Stimulated activated CD4-positive, alpha-beta T cell treated with anti-CD3 and anti-CD28 coated beads, Interleukin-12 subunit alpha, Interleukin-12 subunit beta, amount 100 ng/mL, for 24 hours (primary cell): ENCODE measurements at places on chromosomes 5 and 9.

- DNase-seq: no peak
Observed at GRCh38 chr5:149679876-149680809, 50.0 kb upstream of the PPARGC1B start.

- DNase-seq: no peak
Observed at GRCh38 chr5:83644301-83644700, 76.4 kb downstream of the HAPLN1 start.

DNA sequence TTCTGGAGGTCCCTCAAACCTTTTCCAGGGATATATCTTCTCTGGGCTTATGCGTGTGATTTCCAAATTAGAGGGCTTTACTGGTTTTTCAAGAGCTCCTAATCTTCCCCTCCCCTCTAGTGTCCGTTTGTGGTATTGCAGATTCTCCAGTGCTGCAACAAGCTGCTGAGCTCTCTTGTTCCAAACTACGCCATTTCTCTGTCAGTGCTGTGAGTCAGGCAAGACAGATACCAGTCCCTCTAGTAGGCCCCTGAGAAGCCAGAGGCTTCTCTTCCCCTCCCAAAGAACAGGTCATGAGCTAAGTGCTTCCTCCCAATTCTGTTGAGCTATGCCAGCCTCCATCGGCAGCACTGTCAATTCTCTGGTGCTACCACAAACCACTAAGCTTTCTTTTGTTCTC lies 149.5 kb downstream of the FANCC start:
- peak; percentile 56 for DNase-seq

DNA sequence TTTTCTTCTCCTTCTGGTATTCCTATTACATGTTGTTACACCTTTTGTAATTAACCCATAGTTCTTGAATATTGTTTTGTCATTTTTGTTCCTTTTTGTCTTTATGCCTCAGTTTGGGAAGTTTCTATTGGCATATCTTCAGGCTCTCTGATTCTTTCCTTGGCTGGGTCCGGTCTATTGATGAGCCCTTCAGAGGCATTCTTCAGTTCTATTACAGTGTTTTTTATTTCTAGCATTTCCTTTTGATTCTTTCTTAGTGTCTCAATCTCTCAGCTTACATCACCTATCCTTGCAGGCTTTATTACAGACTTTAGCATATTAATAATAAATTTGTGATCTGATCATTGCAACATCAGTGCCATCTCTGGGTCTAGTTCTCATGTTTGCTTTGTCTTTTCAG lies 33.8 kb downstream of the PHF2 start:
- no peak for DNase-seq

GRCh38 chr9:77864211-77864889 lies 167.3 kb downstream of the GNAQ start:
- DNase-seq: no peak

GRCh38 chr5:173062141-173062540 lies 6.0 kb downstream of the CREBRF start:
- DNase-seq: no peak

DNA sequence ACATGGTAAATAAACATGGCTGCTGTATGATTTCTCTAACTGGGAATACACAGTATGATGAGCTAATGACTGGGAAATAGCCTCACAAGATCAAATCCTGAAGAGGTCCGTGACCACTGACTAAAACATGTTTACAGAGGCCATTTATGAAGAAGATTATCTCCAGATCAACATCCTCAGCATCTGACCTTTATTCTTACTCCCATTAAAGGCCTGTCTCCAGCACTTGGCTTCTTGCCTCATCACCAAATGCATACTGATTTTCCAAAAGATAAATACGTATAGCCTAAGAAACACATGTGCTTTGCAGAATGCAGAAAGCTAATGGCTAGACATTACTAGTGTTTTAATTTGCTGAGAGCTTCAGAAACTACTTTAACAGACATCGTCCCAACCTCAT lies 108.0 kb upstream of the TSLP start:
- DNase-seq: no peak

- no peak for DNase-seq
Observed at GRCh38 chr9:12875191-12875590, 100.4 kb downstream of the LURAP1L start.

DNA sequence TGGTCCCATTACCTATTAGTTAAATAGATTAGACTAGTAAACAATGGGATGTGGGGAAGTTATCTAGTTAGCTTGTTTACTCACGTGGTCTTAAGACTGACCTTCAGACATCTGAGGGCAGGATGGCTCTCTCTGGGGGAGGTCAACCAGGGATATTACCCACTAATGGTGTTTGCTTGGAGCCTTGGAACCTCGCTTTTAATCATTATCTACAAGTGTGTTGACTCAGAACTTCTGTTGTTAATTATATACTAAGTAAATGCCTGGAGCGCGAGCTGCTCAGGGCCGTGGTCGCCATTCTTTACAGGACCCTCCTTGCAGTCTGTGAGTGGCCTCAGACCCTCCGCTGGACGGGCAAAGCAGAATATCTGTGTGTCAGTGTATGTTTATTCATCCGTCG lies 48.5 kb upstream of the ZNF354A start:
- no peak for DNase-seq

- DNase-seq: no peak
Observed at GRCh38 chr9:81361296-81361695, 328.1 kb downstream of the TLE1 start.

DNA sequence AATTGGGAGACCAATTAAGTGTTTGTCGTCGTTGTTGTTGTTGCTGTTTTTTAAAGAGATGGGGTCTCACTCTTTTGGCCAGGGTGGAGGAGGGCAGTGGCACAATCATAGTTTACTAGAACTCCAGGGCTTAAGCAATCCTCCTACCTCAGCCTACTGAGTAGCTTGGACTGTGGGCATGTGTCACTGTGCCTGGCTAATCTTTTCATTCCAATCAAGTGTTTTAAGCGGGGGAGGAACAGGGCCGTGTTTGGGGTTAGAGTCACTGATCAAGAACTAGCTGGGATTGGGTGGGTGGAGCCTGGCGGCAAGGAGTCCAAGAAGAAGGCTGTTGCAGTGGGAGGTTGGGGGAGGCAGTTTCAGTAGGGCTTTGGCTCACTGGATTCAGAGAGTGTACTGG lies 13.8 kb downstream of the SNX30 start:
- DNase-seq: no peak

DNA sequence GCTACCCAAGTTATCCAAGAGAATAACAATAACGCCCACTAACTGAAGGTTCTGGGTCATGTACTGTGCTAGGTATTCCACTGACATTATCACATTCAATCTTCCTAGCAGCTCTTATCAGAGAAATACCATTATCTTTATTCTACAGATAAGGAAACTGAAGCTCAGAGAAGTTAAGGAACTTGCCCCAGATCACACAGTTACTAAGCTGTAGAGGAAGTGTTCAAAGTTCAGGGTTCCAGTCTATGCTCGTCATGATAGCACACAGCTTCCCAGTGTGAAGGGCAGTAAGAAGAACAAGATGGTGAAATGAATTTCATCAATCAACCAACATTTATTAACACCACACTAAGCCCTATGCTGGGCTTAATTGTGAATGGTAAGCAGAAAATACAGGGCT lies 29.6 kb downstream of the ELOVL7 start:
- DNase-seq: no peak

DNA sequence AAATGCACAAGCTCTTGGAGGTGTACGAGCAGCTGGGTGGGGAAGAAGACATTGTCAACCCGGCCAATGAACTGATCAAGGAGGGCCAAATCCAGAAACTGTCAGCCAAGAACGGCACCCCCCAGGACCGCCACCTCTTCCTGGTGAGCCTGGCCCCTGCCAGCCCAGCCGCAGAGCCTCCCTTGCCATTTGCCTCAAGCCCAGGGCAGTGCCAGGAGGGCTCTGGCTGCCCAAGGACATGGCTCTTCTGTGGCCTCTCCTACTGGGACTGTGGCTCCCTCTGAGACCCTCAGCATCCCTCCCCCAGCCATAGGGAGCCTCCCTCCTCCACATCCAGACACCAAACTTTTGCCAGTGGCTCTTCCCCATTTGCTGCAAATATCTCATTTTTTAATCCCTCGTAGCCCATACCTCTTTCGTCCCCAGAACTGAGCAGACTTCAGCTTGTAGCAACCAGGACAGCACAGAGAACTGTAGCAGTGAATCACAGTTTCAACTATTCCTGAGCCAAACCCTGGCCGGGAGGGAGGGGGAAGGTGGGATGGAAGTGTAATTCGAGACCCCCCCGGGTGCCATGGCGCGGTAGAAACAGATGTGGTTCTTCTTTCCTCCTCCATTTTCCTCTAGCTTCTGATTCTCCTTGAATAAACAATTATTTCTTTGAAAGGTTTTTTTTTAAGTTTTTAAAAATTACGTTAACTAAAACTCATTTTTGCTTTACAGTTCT lies 44.5 kb upstream of the SUSD3 start:
- no peak for DNase-seq
